ENCODE measurements at places on chromosomes 3 and 15.

DNA sequence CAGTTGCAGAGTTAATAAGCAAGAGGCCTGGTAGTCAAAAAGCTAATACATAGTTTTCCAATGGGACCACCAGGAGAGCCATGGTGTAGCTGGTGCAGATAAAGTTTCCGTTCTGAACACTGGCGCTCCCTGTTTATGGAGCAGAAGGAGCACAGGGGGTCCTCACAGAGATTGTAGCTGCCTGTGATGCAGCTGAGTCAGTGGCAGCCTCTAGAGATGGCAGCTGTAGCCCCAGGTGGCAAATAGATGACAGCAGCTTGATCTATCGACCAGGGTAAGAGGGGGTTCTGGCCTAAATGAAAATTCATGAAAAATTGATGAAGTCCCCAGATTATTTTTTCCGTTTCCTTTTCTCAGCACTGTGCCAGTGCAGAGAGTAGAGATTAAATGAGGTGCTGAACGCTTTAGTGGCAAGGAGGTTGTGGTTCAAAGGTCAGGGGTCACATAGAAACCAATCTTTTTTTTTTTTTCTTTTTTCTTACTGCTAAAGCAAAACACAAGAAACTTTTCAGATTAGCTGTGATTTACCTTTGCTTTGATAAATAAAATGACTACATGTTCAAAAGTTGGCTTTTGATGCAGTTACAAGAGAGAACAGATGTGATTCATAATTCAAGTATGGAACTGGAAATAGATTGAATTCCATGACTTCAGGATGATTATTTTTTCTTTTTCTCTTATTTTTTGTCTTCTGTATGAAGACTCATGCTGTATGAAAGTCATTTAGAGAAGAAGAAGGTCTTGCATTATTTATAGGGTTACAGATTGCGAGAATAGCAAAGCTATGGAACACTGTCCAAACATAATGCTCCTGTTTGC lies 63.3 kb downstream of the ROBO2 start:
- no peak for DNase-seq

DNA sequence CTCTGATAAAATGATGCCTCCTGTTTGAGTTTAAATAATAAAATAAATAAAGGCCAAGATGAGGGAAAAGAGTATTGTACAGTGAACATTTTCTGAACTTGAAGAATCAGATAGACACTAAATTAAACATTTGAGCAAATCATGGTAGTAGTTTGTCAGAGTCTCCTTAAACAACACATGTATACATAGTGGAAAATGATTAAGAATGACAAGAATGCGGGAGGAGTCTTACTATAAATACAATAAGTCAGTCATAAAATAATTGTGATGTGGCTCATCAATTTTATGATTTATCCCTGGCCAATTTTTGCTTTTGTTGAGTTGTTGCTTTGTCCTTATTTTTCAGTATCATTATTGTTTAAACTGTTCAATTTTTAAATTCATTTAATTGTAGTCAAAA lies 158.0 kb upstream of the TMC3 start:
- no peak for DNase-seq

- no peak for DNase-seq
These were observed 31.5 kb downstream of the CHP1 start for GRCh38 chr15:41262571-41262970.

GRCh38 chr3:66441129-66441528 lies 59.7 kb downstream of the LRIG1 start:
- no peak for DNase-seq

DNA sequence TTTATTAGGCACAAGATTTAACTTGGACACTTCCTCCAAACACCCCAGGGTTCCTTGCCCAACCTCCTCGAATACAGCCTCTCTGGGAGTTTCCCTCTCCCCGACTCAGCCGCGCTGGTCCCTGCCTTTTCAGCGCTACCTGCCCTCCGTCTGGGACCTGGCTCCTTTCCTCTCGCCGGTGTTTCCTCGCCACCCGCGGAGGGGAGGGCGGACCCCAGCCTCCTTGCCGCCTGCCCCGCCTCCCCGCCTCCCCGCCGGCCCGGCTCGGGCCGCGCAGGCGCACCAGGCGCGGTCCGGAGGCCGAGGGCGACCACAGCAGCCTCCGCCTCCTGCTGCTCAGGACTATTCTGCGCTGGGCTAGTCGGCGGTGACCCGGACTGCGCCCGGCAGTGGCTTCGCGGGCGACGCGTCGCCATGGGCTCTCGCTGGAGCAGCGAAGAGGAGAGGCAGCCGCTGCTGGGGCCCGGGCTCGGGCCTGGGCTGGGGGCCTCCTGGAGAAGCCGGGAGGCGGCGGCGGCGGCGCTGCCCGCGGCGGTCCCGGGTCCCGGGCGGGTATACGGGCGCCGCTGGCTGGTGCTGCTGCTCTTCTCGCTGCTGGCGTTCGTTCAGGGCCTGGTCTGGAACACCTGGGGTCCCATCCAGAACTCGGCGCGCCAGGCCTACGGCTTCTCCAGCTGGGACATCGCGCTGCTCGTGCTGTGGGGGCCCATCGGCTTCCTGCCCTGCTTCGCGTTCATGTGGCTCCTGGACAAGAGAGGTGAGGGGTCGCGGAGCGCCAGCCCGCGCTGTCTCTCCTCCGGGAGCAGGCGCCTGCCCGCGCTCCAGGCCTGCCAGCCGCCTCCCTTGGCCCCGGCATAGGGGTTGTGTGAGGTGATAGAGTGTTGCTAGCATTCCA lies at the start of gene SLC49A4:
TSS of gene SLC49A4 (plus strand) at position 291 of the 895 bp plus-strand sequence. CDS start at position 415, 124 bp downstream.
- DNase-seq, result peak; percentile 55
